GM04504 (cell line): ENCODE measurements at places on chromosomes 13 and 19.

DNA sequence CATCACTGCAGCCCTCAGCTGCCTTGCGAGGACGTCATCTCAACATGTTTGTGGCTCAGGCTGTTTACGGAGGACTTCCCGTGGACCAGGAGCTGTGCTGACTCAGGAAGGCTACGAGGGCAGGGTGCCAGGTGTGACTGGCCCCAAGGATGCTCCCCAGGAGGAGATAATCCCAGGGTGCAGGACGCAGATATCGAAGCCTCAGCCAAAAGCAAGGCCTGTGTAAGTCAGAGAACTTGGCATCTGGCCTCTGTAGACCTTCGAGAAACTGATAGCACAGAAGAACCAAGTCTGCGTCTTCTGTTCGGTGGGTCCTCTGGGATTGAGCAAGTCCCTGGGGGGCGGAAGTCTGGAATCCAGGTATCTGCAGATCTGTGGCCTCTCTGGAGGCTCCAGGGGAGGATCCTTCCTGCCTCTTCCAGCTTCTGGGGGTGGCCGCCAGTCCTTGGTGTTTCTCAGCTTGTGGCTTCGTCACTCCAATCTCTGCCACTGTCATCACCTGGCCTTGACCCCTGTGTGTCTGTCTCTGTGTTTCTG, 2.6 kb upstream of the DOHH start:
- DNase-seq: no peak

GRCh38 chr19:11387162-11388034, 3.3 kb upstream of the EPOR start:
- DNase-seq: no peak

DNA sequence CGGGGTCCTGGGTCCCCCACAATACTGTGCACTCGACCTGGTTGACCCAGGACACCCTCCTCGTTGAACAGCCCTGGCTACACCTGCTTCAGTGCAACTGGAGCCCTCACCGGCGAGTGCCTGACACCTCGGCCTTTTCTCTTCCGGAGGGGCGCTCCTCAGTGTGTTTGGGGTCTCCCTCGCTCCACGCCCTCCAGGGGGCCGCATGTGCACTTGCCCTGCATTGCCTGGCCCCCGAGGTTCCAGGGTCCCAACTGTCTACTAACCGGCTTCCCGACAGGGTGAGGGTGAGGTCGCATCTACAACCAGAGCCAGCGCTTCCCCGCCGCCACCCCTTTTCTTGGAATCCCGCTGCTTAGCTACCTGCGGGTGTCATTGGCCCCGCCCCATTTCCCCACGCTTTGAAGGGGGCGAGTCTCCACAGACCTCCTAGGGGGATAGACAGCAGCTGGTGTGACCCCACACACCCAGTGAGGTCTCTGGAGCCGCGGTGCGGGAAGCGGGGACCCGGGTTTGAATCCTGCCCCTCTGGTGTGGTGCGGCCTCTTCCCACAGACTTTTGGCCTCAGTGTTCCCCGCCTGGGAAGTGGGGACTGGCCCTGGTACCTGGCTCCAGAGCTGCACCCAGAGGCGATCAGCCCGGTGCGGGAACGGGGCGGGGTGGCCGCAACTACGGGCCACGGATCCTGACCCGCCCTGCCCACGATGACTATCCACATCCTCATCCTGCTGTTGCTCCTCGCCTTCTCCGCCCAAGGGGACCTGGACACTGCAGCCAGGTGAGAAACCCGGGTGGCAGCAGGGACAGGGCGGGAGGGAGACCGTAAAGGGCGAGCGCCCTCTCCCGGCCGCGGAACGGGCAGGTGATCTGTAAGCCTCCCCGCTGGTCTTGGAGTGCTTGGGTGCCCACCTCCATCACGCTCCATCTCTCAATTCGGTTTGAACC, at the start of gene ADM5:
ADM5 (plus strand) TSS at position 462 of the 946 bp plus-strand sequence; CDS start at position 706, 244 bp downstream.
- DNase-seq: no peak

GRCh38 chr13:106391271-106391670, 144.2 kb downstream of the EFNB2 start:
- no peak for DNase-seq

DNA sequence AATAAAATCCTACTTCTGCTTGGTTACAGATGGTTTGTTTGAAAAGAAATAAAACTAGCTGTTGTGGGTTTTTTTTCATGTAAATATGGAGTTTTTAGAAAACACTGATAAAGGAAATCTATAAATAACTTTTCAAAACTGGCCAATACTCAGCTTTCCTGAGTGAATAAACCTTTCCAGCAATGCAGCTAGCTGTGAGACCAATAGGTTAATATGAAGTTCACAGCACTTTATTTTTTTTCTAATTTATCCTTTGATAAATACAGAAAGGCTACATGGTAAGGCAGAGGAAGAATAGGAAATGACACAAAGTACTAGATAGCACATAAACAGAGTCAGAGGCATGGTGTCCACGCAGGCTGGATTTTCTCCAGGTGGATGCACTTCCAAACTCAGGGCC, 154.0 kb downstream of the COG6 start:
- DNase-seq: no peak
